ENCODE measurements at places on chromosomes 13 and 19.

GRCh38 chr19:19502281-19502680, 13.1 kb downstream of the TSSK6 start:
- no peak for DNase-seq

GRCh38 chr19:13952931-13953531, 722 bp downstream of the DCAF15 start:
- peak; percentile 65 for DNase-seq

- DNase-seq, result peak; percentile 32
Observed at GRCh38 chr13:94641409-94641941, 39.8 kb downstream of the GPR180 start.

GRCh38 chr19:9461938-9462337, 26.6 kb upstream of the ZNF266 start:
- DNase-seq, result no peak

DNA sequence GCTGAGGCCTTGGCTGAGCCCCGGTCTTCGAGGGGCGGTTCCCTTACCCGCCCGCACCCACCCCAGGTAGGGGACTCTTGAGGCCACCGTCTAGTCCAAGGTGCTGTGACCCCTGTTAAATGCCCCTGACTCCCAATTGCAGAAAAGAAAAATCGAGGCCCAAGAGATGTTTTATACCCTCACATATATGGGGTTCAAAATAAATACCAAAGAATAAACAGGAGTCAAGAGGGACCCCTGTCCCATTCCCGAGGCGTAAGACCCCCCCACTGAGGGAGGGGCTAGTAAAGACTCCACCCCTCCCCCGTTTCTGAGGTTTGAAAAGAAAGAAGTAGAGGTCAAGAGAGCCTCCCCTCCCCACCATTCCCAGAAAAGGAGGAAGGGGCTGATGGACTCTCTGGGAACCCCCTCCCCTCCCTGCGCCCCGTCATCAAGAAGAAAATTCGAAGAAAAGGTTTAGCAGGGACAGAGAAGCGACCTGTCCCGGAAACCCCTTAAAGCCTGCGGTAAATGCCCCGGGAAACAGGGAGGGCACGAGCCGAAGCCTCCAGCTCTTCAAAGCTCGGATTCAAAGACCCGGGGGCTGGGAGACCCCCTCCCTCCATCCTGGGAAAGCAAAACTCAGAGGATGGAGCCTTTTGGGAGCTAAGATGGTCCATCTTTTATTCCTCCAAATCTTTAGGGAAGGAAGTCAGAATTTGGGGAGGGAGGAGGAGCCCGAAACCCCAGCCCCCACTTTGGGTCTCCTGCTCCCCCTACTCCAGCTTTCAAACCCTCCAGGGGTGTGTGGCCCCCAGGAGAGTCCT, 755 bp upstream of the RAB3A start:
- no peak for DNase-seq

- no peak for DNase-seq
Observed at GRCh38 chr19:23222998-23223652, 27.1 kb downstream of the ZNF724 start.

GRCh38 chr19:36460046-36460445, 29.3 kb downstream of the ZNF566 start:
- DNase-seq, result peak; percentile 7

- DNase-seq, result peak; percentile 87
Observed at GRCh38 chr13:100588331-100589177, at the start of gene GGACT. Gene GGACT, minus strand, starts transcription at chr13:100588789. Its CDS starts 56,198 bp downstream, at chr13:100532591.

DNA sequence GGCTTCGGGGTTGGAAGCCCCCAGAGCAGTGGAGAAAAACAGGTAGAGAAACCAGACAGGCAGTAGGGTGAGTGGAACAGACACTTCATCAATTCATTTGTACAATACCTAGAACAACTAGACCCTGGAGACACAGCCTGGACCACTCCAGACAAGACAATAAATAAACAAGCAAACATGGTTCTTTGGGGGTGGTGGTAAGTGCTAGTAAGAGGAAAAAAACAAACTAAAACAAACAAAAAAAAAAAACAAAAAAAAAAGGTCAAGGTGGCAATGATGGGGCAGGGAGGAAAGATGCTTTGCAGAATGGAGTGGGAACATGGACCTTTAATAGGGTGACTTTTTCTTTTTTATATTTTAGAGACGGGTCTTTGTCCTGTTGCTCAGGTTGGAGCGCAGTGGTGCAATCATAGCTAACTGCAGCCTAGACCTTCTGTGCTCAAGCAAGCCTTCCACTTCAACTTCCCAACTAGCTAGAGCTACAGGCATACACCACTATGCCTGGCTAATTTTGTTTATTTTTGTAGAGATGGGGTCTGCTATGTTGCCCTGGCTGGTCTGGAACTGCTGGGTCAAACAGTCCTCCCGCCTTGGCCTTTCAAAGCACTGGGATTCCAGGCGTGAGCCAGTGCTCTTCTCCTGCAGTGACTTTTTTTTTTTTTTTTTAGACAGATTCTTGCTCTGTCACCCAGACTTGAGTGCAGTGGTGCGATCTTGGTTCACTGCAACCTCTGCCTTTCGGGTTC, 3.1 kb downstream of the JUNB start:
- peak; percentile 42 for DNase-seq

GRCh38 chr19:5050067-5050656, 81.2 kb downstream of the KDM4B start:
- DNase-seq, result no peak

DNA sequence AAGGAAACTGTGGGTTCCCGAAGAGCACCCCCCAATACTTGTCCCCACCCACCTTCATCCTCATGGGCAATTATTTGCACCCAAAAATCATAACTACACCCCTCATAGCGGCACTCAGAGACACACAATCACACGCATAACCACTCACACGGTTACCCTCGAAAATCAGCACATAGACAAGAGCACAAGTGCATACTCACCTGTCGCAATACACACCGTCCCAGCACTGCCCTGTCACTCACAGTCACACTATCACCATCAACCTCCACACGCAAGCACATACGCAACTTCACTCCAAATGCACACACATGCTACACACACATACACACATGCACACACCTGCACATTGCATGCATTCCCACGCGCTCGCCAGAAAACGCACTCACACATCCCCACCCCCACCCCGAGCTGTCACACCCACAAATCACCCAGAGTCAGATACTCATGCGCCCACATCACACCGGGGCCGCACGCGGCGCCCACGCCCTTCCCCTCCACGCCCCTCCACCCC, 535 bp downstream of the COL5A3 start:
- no peak for DNase-seq

DNA sequence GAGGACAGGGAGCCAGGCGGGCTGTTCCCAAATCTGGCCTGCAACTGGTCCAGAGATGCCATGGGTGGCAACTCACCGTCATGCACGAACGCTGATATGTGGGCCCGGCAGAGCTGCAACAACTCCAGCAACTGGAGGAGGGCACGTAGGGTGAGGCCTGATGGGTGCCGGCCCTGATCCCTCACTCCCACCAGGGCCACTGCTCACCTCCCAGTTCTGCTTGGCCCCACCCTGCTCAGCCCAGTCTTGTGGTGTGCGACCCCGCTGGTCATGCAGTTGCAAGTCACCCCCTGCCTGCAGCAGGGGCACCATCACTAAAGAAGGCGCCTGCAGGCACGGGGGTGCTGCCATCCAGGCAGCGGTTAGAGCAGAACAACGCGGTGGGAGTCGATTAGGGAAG, 16.9 kb downstream of the ARHGAP33 start:
- DNase-seq, result no peak

DNA sequence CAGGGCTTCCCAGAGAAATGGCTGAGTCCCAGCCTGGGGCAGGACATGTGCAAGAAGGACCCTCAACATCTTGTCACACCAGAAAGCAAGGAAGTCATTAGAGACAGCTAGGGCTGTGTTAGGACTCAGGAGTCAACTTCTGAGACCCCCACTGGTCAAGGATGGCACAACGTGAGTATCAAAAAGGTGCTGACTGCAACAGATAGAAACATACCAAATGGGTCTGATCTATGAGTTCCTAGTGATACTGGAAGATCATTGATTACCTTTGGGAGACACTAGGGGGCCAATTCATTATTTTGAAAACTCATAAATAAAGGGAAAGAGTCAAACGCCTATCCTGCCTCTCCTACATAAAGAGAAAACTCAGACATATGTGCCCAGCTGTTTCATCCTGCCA, 73.5 kb upstream of the GJB6 start:
- no peak for DNase-seq

- no peak for DNase-seq
Observed at GRCh38 chr19:46753420-46754155, 7.3 kb upstream of the STRN4 start.

DNA sequence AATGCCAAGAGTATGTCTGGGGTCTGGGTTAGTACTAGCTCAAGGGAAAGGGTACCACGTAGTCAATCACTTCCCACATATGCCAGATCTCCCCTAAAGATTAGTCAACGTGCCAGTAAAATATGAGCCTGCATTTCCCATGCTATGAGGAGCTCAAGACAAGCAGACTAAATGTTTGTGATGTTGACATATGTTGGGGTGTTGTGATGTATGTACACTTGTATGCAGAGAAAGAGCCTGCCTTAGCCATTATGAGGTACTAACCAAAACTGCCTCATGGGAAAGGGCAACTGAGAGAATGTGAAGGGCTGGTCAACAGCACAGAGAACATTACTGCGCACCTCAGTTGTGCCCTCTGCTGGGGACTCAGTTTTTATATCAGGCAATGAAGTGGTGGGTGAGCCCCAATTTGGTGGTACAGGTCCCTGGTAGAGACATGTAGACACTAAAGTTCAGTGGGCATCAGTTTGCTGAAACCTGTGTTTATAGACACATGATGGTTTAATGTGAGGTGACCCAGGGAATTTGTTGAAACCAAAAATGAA, 287.0 kb downstream of the DCT start:
- DNase-seq, result no peak

- DNase-seq, result no peak
Observed at GRCh38 chr19:29561601-29562000, 35.8 kb downstream of the VSTM2B start.

DNA sequence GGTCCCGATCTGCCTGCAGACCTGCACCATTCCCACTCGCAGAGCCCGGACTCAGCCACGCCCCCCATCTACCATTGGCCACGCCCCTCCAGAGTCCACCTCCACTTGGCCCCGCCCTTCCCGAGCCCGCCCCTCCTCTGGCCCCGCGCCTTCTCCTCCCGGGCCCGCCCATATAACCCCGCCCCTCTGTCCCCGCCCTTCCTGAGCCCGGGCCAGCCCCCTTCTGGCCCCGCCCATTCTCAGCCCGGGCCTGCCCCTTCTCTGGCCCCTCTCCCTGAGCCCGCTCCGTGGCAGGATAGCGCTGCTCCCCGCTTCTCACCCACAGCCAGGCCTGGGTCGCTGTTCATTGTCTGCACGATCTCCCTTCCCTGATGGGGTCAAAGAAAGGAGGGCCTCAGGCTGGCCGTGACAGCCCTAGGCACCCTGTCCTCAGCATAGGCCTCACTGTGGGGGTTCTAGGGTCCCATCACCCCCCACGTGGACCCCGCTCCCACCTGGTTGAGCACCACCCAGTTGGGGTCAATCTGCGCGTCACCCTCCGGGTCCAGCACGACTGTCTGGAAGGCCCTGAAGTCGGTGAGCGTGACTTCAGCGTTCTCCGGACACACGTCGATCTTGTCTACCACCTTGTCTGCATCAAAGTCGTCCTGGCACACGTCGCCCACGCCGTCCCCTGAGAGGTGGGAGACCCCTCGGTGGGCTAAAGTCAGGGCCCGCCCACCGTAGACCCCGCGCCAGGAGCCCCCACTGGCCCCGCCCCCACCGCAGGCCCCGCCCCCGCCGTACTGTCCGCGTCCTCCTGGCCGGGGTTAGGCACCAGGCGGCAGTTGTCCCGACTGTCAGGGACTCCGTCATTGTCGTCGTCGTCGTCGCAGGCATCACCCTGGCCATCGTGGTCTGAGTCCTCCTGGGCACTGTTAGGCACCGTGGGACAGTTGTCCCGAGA, 5.7 kb downstream of the COMP start:
- peak; percentile 73 for DNase-seq

- DNase-seq, result no peak
Observed at GRCh38 chr19:17225053-17225452, 973 bp upstream of the OCEL1 start.

DNA sequence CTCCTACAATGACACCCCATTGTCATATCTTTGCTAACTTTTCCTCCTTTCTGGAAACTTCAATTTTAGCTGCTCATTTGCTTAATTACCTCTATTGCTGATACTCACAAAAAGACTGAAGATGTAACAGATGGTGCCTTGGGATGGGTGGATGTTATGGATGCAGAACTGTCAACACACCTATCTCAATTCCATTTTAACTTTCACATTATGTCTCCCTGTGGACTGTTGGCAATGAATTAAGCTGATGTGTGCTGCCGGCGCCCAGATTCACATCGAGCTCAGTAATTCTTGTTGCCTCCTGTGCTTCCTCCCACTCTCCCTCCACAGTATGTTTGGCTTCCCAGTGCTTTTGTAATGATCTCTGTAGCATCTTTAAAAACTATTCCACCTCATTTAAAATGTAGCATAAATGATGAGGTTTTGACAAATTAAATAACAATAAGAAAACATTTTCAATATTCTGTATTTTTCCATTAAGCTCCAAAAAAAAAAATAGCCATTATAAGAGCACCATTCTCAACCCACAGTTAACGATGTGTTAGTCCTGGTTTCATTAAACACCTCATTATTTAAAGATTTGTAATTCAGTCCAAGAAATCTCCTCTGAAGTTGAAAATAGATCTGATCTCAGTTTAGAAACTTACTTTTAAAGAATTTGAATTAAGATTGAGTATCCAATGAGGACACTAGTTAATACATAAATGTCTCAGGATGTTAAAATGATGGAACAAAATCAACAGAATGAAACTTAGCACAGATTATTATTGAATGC, 99.9 kb upstream of the FAM216B start:
- DNase-seq, result no peak

GRCh38 chr19:31377736-31378135, 28.5 kb upstream of the TSHZ3 start:
- DNase-seq, result no peak

- peak; percentile 2 for DNase-seq
Observed at GRCh38 chr13:85031771-85032170, 767.4 kb downstream of the SLITRK6 start.

GRCh38 chr19:4597975-4598671, 38.6 kb upstream of the SEMA6B start:
- DNase-seq, result peak; percentile 50

DNA sequence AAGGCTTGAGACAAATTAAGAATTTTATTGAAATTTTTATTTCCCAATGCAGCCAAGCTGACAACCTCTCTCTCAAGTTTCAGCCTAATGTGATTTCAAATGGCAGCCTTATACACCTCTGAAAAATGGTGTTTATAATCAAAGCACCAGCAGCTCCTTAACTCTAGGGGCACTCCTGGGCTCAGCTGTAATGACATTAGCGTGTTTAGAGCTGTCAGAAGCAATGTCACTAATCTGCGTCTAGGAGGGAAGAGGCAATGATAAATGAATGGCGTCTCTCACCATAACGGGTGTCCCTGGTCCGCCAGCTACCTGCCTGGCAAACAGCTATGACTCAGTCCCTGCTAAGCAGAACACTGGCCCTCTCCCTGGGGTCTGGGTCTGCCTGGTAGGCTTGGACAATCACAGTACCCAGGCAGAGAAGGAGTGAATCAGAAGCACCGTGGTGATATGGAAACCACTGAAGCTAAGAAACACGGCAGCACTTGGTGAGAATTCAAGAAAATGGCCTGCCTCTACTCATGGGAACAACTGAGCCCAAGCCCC, 131.8 kb upstream of the VSTM2B start:
- DNase-seq, result no peak
